ENCODE measurements at places on chromosomes 3 and 15. TPM values are rescaled to one million over a fixed set of nuclear protein-coding genes. Genes with fewer than 3 reads are reported as not detected.
A peak's percentile ranks its signal among the peaks of the same experiment; 100 is the strongest.

Gene PAQR9
- total RNA-seq, result not detected

Gene ROBO1
- 13.4 TPM for total RNA-seq

- no peak for DNase-seq
Measured at GRCh38 chr15:38005953-38006808, 71.7 kb downstream of the TMCO5A start.

GRCh38 chr3:38031022-38031994 is 1.9 kb upstream of the PLCD1 start:
- DNase-seq, result peak; percentile 90

DNA sequence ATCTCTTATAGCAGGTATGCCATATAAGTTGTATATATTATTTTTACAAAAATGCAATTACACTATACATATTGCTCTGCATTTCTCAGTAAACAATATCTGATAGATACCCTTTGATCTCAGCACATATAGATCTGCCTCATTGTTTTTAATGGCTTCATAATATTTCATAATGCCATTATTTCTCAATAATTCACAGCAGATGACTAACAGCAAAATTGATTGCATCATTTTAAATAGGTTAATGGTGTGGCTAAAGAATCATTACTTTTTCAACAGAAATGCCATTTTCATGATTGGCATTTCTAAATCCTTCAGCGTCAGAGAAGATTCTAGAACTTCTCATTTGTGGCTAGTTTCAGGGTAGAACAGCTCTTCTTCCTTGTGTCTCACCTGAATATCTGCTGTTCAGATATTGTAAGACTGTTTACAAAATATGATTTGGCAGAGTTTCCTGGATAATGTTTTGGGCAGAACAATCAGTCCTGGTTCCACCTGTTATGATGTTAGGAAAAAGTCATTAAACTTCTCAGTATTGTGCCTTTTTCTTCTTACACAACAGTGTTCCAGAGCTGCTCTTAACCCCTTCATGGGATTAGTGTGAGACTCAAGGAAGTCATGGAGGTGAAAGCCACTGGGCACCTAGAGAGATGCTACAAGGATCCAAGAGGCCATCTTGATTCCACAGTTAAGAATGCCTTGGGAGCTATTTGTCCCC is 397.6 kb upstream of the THBS1 start:
- DNase-seq, result no peak

DNA sequence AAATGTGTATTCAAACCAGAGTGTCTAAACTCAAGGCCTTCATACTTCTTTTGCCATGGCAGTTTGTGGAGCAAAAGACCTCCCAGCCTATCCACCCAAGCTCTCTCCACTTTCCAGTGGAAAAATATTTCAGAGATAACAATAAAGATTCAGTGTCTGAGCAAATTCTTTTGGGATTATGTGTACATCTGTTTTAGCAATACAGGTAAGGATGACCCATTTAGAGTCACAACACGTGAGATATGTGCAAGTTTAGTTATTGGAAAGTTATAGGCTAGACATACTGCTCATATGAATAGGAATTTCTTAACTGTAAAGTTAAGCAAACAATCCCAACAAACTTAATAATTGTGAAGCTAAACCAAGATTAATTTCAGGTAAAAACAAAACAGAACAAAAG is 174.5 kb upstream of the LRIG1 start:
- no peak for DNase-seq

DNA sequence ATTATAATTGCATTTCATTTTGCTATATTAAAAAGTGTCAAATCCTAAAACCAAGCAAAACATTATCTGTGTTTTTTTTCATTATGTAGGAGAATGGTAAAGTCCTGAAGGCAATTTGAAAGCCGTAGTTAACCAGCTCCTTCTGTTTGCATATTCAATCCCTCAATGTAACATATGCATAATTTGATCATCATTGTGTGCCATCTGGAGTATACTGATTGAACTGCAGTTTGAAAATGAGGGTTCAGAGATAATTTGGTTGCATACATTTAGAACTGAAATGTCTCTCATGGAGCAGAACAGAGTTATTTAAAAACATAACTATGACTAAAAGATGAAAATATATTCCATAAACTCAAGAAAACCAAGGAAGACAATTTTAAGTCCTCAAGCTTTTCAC is 518.6 kb downstream of the GBE1 start:
- no peak for DNase-seq

GRCh38 chr3:151468284-151468917 is 7.5 kb upstream of the IGSF10 start:
- no peak for DNase-seq

DNA sequence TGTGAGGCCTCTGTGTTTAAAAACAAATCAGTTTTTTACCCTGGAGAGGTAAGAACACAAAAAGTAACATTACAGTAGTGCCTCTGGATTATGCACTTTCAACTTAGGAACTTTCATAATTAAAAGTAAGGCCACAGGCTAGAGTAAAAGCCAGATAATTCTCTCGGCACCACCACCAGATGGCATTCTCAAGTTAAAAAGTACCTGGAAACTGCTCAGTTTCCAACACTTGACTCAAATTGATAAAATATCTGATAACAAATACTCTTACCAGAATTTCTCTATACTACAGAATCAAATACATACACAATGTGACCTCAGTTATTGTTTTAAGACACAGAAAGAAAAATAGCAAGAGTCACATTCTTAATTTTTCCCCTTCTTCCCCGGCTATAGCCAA is 19.9 kb downstream of the SPICE1 start:
- DNase-seq, result no peak

DNA sequence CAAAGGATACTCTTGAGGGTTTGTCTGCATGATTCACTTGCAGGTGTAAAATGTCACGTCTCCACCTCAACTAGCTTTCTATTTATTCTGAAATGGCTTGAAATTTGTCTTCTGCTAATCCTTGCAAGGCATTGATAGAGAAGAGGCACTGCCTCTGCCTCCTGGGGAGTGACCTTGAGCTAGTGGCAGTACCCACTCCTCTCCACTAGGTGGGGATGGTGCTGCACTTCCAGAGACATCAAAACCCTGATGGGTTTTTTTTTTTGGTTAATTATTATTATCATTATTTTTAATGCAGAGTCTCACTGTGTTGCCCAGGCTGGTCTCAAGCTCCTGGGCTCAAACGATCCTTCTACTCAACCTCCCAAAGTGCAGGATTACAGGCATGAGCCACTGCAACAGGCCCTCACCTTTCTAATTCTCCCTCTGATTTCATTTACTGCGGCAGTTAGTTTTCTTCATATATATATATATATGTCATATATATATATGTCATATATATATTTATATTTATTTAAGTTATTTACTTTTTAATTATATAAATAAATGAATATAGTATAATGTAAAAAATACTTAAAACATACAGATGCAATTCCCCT is 117.6 kb upstream of the EIF1B start:
- DNase-seq, result peak; percentile 73

- DNase-seq, result no peak
Measured at GRCh38 chr3:39196671-39197356, 4.4 kb upstream of the XIRP1 start.
